ENCODE measurements at places on chromosomes 7 and 10.

GRCh38 chr10:117477211-117477947, 65.2 kb upstream of the EMX2 start:
- DNase-seq = no peak

GRCh38 chr10:125158601-125159485, 1.5 kb downstream of the CTBP2 start:
- no peak for DNase-seq

DNA sequence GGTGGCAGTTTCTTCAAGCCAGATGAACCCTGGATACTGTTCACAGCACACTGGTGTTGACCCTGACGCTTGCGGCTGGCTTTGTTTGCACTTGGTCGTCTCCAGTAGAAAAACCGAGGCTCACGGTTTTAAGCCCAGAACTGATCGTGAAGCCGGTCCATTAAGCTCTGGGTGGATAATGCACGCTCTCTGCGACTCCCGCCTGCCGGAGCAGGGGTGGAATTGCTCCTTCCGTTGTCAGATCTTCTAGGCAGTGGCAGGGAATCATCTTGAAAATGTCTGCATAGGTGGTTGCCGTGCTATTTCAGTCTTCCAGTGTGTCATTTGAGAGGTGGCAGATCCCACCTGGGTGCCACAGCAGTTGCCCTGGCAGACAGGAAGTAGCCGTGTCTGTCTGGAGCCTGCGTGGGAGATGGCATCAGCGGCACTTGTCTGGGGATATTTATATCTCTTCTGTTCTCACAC, 35.9 kb upstream of the AP5Z1 start:
- peak; percentile 32 for DNase-seq

DNA sequence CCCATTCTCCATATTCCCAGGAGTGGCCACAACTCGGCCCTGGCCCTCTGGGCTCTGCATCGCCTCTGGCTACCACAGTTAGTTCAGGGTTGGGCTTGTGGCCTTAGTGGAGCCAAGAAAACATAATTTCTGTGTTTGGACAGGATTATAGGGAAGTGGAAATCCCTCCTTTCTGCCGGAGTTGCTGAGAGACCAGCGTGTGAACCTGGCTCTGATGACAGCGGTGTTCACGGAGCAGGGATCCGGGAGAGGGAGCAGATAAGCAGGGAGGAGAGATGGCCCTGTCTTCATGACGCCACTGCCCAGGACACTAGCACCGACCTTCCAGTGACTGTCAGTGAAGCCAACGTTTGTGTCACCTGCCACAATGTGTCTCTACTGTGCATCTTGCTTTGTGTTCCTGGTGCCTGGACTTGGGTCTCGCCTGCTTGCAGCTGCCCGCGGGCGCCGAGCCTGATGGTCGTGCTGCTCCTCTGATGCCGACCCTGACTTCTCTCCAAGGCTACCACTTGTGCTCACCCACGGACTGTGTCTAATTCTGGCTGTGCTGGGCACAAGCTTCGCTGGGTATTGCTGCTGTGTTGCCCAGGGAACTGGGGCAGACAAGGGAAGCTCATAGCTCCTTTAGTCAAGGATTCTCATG, 67.0 kb upstream of the VIPR2 start:
- DNase-seq = no peak

DNA sequence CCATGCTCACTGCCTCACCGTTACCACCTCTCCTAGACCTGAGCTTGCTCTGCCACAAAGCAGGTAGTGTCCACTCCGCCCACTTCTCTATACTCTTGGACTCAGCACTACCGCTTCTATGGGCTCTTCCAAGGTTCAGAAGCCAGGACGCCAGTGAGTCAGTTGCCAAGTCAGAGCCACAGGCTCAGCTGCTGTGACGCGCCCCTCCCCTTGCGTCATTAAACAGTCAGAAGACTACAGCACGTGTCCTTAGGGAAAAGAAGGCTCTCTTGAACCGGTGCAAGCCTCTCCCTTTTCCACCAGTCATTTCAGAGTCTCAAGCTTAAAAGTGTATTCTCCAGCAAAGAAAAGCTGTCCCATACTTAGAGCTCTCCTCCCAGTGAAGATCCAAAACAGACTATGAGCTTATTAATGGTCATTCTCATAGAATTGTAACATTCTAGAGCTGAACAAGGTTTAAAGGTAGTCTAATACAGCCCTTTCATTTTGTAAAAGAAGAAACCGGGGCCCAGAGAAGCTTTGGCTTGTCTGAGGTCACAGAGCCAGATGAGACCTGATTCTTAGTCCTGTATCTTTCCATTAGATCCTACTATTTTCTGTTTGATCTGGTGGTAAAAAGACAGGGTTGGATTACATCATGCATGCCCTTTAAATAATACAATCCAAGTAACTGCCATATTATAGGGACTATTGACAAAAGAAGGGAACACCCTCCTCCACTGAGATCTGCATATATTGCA, 40.9 kb upstream of the MET start:
- DNase-seq = no peak

DNA sequence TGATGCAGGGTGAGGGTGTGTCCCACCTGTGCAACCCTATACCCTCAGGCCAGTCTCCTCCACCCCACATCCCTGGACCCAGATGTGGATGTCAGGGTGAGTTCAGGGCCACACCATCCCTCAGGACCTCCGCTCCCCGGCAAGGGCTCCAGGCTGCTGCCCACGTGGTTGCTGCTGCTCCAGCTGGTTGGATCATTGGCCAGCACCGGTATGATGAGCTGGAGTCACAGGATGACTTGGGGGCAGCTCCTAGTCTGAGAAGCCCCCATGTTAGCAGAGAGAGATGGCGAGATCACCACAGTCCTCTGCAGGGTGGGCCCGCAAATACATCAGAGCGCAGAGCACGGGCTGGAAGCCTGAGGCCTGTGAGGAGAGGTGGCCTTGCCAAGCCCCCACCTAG, 103.3 kb upstream of the GDF10 start:
- DNase-seq = no peak

GRCh38 chr7:16698200-16698905, 52.4 kb downstream of the BZW2 start:
- DNase-seq = no peak

- no peak for DNase-seq
These were observed 39.3 kb downstream of the TAS2R41 start for GRCh38 chr7:143516981-143517380.

DNA sequence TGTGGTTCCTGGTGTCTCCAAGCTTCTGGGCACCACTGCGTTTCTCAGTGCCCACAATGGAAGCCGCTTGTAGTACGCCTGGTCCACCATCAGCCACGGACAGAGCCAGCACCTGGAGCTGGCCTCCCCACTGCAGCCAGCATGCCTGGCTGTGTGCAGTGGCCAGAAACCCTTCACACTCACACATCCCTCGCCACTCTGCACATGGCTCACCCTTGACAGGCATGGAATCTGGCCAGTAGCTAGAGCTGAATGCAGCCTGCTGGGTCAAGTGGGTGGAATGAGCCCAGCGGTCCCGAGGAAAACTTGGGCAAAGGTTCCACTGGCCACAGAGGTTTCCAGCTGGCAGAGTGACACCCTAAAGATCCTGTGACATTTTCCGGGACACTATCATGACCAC, 146.0 kb upstream of the ADO start:
- DNase-seq = no peak

GRCh38 chr10:34985823-34986222, 104.3 kb downstream of the CUL2 start:
- DNase-seq = no peak

- DNase-seq = no peak
These were observed 28.4 kb downstream of the CPXM2 start for GRCh38 chr10:123863183-123863575.

DNA sequence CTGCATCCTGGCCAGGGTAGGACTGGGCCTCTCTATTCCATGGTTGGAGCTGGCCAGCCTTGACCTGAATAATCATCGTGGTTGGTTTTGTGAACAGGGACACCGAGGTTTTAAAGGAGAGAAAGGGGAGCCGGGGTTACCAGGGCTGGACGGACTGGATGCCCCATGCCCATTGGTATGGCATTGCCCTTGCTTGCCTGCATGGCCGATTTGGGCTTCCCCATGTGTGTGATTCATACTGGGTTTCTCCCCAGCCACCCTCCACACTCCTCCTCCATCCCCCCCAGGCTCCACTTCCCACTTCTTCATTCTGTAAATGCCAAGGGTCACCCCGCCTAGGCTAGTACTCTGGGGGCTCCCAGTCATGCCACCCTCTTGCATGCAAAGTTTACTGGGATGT, 98.8 kb upstream of the MACROH2A2 start:
- no peak for DNase-seq

DNA sequence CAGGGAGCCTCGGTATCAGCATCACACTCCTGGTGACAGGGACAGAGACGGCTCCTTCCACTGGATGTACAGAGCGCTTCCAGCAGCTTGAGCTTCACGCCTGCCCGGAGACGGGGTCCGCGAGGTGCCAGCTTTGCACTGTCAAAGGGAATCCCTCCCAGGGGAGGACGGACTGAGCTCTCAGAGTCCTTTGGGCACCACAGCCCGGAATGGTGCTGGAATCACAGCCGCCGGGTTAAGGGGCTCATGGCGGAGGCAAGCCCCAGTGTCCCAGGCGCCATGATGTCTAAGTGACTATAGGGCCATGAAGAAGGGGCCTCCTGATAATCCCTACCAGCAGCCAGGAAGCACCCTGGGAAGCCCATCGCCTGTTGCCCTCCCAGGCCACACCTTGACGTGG, 41.4 kb downstream of the PTPRN2 start:
- DNase-seq = no peak

GRCh38 chr10:30048768-30049517, 10.4 kb downstream of the JCAD start:
- DNase-seq = no peak

GRCh38 chr7:92832534-92833023, 3.8 kb downstream of the CDK6 start:
- no peak for DNase-seq

DNA sequence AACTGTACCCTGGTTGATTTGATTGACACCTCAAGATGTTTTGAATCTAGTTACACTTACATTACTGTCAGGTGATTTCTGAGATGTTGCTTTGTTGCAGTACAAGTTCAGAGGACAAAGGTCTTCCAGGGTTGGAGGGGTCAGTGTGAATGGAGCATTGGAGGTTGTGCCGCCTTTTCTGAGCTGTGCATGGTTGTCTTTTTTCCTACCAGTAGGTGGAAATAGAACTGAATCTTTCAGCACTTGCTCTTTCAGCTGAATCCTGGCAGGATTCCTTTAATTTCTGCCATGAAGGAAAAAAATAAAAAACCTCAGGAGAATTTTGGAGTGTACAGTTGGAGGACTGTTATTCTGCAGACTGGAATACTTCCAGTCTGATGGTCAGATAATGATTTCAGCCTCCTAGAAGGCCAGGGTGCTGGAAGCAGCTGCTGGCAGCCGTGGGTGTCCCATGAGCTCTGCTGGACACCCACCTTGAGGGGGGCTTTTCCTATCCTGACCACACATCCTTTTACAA, 82.7 kb downstream of the PLCE1 start:
- no peak for DNase-seq

All from activated CD4-positive, alpha-beta memory T cell treated with anti-CD3 and anti-CD28 coated beads, Interleukin-2, amount 10 ng/mL, durations not matched to agents 7 days and 5 days (primary cell).